ENCODE measurements at places on chromosomes 5 and 9. TPM values are rescaled to one million over a fixed set of nuclear protein-coding genes. Genes with fewer than 3 reads are reported as not detected.

- DNase-seq = no peak
Observed at GRCh38 chr5:130496215-130496614, 592.0 kb downstream of the CHSY3 start.

DNA sequence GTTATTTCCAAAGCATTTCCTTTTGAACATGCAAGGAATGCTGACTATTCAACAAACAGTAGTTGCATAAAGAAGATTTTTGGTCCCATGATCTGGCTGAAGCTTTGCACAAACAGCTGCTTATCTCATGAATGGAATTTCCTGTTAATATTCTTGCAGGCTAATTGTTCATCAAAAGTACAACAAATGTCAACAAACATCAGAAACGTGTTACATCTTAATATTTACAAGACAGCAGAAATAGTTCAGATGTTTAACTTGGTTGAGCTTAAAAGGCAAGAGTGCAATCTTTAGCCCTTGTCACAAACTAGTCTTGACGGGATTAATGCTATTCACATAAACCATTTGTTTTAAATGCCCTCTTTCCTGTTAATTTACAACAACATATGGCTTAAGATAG lies 47.9 kb upstream of the BASP1 start:
- no peak for DNase-seq

FSTL4 gene
- polyA plus RNA-seq = not detected

DNA sequence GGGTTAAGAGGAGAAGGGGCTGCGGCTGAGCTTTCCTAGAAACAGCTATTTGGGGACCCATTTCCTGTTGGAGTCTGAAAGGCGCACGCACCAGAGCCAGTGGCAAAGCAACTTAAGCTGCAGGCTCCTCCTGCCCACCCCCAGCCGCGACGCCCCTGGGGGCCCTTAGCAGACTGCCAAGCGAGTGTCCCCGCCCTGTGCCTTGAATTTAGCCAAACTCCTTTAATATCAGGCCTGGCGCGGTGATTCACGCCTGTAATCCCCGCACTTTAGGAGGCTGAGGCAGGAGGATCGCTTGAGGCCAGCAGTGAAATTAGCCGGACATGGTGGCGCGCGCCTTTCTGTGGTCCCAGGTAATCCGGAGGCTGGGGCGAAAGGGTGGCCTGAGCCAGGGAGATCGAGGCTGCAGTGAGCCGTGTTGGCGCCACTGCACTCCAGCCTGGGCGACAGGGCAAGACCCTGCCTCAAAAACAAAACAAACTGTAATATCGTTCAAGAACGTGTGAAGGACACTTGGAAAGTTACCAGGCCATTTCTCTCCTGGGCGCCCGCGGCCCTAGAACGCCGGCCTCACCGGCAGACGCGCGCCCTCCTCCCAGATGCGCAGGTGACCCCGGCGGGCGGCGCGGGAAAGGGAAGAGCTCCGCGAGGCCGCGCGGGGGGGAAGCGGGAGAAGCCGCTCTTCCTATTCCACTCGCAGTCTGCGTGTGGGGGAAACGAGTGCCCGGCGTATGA lies 1.0 kb upstream of the F2R start:
- no peak for DNase-seq

GDNF gene
- polyA plus RNA-seq = under 0.01 TPM

DNA sequence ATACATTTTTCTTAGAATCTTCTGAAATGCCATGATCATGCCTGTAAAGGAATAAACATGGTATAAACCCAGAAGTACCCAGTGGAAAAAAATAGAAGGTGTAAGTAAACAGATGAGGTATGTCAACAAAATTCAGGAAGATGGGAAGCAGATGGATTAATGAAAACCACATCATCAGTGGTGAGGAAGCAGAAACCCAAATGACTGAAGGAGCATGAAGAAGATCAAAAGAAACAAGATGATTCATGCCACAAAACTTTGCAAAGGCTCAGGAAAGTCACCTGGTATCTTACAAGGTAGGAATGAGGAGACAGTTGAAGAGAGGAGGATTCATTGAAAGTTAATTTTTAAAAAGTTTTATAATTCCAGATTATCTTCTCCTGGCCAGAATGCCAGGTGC lies 132.8 kb upstream of the PAPPA start:
- DNase-seq = no peak
